ENCODE measurements at places on chromosomes 12 and 14.

DNA sequence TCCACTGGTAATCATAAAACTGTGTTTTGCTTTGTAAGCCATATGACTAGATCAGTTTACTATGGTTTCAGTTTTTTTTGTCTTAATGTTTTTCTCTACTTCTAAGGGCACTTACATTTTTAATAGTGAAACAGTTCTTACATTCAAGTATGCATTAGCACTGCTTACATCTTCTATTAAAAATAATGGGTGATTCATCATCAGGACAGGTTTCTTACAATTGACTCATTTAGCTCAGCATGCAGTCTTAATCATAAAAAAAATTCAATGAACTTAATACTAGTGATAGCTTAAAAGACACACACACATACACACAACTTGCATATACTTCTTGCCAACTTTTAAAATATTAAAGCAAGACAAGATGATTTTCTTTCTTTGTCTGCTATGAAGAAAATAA is 845.7 kb upstream of the USP15 start:
- no peak for DNase-seq

DNA sequence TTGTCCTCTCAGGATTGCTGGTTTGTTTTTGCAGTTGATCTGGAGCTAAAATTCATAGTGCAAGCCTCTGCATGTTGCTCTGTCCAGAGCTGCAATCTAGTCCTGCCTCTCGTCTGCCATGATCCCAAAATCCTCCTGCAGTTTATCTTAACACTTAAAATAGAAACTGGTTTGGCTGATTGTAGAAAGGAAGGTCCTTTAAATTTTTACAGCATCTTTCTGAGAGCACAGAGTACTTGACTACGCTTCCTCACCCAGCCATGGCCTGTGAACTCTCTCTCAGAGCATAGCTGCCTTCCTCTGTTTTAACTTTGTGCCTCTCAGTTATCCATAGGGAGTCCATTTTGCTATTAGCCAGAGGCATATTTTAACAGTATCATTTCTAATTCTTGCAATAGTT is 877.1 kb downstream of the C12orf50 start:
- DNase-seq = no peak

DNA sequence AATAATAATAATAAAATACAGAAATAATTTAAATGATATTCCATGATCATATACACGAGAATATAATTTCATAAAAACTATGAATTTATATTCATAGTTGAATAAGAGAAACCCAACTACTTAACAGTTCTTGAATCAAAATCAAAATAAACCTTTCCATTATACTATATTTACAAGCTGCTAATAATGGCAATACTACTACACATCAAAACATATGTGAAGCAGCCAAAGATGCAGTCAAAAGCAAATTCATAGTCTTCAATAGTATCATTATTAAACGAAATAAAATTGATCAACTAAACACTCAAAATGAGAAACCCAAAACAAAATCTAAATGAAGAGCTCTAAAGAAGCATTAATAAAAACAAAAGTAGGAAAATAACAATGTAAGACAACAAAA is 197.1 kb downstream of the TMEM132D start:
- DNase-seq = no peak

GRCh38 chr14:32666308-32666707 is 272.4 kb upstream of the NPAS3 start:
- peak; percentile 22 for DNase-seq

DNA sequence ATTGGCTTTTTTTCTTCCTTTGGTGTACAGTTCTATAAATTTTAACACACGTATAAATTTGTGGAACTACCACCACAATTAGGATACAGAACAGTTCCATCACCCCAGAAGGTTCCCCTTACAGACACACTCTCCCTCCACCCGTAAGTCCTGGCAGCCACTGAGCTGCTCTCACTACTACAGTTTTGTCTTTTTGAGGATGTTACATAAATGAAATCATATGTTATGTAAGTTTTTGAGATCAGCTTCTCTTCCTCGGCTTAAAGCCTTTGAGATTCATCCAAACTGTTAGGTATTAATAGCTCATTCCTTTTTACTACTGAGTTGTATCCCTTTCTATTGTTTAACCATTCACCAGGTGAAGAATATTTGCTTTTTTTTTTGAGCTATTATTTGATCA is 74.3 kb upstream of the SLC24A4 start:
- DNase-seq = no peak

GRCh38 chr12:18716236-18716635 is 21.6 kb downstream of the PLCZ1 start:
- no peak for DNase-seq

DNA sequence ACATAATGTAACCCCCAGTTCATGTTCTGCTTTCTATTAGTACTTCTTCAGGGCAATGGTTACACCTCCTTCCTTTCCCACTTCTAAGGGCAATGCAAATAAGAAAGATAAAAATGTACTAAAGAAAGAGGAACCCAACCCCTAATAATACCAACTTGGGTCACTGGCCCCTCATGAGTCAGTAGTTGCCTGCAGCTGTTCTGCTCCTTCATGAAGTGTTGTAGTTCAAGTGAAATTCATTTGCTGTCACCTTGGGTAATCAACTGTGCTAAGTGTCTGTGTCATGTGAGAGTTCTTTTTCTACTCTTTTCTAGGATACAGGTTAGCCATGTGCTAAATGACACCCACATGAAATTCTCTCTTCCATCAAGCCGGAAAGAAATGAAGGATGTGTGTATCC is 91.8 kb downstream of the PLXNC1 start:
- no peak for DNase-seq

GRCh38 chr14:75486318-75486717 is 36.0 kb upstream of the BATF start:
- DNase-seq = no peak

GRCh38 chr14:70887207-70887681 is 20.0 kb upstream of the PCNX1 start:
- DNase-seq = peak; percentile 95

DNA sequence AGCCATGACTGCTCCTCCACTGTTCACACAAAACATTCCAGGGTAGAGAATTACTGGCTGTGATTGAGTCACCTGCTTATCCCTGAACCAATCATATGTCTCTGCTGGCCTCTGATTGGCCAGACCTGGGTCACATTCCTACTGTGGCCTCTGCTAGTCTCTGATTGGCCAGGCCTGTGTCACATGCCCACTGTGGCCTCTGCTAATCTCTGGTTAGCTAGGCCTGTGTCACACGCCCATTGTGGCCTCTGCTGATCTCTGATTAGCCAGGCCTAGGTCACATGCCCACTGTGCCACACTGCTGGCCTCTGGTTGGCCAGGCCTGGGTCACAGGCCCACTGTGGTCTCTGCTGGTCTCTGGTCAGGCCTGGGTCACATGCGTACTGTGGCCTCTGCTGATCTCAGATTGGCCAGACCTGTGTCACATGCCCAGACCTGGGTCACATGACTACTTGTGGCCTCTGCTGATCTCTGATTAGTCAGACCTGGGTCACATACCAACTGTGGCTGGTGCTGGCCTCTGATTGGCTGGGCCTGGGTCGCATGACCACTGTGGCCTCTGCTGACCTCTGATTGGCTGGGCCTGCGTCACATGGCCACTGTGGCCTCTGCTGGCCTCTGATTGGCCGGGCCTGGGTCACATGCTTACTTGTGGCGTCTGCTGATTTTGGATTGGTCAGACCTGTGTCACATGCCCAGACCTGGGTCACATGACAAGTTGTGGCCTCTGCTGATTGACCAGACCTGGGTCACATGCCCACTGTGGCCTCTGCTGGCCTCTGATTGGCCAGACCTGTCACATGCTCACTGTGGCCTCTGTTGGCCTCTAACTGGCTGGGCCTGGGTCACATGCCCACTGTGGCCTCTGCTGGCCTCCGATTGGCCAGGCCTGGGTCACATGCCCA is 251.6 kb downstream of the SLC15A4 start:
- no peak for DNase-seq

- DNase-seq = peak; percentile 90
These were observed 45.8 kb downstream of the NINJ2 start for GRCh38 chr12:617304-617915.

DNA sequence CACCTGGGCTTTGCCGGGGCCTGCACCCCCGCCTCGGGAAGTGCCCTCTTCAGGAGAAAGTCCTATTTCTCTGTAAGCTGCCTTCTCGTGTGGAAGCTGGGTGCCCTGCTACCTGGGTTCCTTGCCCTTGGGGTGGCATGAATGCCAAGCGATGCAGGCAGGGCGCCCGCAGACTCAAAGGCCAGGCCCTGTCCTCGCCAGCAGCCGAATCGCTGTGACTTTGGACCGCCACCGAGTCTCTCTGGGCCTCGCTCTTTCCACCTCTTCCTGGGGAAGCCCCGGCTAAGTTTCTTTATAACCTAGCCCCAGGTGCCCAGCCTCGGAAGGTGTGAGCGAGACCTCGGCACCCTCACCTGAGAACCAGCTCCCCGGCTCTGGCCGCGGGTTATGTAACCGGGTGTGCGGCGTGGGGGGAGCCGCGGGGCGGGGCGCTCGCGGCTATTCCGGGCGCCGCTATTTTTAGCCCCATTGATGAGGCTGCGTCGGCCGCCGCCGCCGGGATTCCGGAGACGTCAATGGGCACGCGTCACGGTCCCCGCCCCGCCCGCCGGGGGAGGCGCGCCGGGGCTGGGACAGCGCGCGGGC is 14.6 kb upstream of the NR4A1 start:
- peak; percentile 72 for DNase-seq

DNA sequence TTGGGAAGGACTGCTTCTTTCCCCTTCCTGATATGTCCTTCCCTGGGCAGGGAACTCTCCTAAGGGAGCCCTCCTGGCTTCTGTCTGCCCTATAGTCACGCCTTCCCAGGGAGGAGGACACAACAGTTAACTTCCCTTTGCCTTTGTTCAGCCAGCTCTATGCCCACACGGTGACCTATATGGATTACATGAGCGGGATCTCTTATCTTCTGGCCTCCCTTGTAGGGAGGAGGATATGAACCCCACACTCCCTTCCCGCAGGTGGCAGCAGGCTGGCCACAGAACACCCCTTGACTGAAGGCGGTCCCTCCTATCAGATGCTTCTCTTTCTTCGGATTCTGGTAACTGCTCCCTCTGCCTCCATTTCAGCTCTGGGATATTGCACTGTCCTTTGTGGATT is 135.6 kb upstream of the MAX start:
- no peak for DNase-seq

DNA sequence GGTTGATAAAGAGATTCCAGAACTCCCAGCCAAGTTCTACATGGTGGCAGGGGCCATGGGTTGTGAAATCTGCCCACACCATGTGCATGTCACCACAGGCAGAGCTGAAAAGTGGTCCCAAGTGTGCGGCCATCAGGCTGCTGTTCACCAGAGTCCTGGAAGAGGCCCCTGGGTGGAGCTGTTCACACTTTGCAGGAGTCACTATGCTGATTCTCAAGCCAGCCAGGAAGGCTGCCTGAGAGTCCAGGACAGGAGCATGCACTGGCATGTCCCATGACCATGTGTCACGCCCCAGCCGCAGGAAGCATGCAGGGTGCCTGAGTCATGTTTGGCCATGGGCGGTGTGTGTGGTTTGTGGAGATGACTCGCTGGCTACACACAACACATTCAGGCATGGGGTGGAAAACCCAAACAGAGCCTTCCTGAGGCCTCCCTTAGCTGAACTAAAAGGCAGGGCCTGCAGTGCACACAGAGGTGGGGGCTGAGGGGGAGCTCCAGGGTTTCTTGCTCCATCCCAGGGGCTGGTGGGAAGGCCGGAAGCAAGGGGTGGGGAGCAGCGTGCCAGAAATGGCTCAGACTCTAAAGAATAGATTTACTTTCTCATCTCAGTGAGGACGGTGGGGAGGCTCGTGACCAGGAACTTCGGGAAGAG is 19.4 kb downstream of the ABCB9 start:
- peak; percentile 99 for DNase-seq

DNA sequence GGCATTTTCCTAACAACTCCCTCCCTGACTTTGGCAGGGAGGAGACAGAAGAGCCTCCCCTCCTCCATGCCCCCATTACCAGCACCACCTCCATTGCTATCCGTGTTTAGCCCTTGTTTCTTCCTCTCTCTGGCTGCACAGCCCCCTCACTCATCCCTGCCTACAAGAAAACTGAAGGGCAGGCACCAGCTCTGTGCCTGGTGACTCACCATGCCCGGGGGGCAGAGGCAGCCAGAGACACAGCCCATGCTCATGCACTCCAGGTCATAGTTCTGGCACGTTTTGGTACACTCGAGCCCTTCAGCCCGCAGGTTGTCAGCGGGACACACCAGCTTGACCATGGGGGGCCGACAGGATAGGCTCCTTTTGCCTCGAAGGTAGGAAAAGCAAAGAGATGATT is 80.4 kb downstream of the VWF start:
- no peak for DNase-seq

DNA sequence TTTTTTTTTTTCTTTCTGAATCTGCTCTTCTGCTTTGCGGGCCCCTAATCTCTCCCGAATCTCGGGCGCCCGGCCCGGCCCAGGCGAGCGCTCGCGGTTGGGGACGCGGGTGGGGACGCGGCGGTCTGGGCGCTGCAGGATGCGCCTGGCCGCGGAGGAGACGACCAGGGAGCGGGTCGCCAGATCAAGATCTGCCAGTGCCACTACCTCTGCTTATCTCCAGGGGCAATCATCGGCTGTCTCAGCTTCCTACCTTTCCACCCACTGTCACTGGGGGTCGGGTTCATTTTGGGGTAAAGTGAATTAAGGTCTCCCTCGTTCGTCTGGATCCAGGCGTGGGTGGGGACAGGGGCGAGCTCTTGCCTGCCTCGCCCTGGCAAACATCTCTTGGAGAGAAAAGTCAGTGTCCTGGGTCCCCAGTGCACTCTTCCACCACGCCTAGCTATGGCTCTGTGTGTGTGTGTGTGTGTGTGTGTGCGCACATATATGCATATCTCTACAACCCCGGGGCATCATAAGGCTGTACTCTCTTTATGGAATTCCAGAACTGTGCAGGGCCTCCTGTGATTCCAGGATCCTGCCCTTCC is 422.3 kb downstream of the VRK1 start:
- no peak for DNase-seq

DNA sequence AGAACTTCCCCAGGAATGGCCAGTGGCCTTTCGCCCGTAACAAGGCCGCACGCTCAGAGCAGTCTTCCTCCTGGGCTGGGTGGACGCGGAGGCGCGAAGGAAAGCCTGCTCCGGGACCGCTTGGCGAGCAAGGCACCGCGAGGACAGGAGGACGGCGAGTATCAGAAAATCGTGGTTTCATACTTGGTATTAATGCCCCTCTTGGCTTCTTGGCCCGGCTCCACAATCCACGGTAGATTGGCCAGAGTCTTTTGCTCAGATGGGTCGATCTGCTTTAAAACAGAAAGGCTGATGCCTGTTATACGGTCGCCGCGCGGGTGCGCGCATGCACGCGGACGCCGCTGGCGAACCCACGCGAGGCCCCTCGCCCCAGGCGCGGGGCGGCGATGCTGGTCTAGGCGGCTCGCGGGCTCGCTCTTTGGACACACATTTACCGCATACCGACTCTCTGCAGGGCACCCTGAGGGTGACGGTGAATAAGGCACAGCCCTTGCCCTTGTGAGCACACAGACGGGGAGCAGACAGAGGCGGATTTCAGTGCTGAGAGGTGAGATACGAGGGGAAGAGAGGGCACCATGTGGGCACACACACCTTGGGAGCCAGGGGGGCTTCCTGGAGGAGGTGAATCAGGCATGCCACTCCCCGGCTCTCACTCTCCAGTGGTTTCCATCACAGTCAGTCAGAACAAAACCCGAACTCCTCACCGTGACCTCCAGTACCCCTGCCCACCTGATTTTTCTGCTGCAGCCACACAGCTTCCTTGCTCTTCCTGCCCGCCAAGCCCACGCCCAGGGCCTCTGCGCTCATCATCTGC is 100.7 kb downstream of the APAF1 start:
- DNase-seq = peak; percentile 36
